Hematopoietic multipotent progenitor cell treated with erythropoietin and hydrocortisone succinate and interleukin-3 and kit ligand, for 4 days (in vitro differentiated cells): ENCODE measurements at places on chromosomes 3 and 15.

DNA sequence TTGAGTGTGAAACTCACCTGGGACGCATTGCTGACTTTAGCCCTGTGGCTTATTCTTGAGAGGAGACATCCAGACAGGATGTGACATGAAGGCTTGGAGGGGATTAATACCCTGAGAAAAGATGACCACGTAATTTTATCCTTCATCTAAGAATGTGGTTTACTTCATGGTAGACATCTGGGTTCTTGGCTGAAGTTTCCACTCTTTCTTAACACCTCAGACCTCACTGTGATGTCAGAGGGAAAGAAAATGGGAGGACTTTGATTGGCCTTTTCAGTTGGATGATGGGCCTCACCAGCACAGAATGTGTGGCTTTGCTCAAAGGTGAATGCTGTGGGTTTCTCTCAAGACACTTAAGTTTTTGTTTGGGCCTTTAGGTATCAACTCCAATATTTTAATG, 16.5 kb downstream of the GORASP1 start:
- DNase-seq, result peak; percentile 25

- DNase-seq, result no peak
These were observed 555.2 kb downstream of the MAGI1 start for GRCh38 chr3:65483480-65483879.

DNA sequence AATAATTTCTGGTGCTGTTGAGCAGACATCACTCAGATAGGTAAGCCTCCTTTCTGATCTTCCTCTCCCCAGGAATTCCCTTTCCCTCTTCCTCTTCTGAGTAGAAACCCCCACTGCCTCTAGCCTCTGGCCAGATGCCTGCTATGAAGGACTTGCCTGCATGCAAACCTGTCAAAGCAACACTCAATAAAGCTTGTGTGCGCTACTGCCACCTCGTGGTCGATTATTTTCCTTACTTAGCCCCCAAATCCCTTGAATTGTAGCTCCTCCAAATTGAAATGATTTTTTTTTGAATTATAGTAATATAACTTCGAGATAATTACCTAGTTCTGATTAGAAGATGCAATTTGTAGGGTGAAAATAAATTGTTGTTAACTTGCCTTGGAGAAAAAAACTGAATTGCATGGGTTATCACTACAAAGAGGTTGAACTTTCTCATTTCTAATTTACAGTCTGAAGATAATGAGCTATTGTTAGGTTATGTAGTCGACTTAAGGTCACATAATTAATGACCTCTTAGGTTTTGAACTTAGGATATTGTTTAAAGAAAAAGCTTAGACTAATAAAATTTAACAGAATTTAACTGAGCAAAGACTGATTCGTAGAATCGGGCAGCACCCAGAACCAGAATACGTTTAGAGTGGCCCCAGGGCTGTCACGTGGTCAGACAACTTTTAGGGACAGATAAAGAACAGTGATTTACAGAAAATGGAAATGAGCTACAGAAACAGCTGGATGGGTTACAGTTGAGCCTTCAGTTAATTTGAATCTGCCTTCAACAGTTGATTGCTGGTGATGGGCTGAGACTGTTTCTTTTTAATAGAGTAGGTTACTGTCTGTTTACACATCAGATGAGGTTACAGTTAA, 269.3 kb downstream of the ARPP21 start:
- DNase-seq, result peak; percentile 82

GRCh38 chr3:170420307-170420821, 1.7 kb downstream of the CLDN11 start:
- DNase-seq, result no peak

DNA sequence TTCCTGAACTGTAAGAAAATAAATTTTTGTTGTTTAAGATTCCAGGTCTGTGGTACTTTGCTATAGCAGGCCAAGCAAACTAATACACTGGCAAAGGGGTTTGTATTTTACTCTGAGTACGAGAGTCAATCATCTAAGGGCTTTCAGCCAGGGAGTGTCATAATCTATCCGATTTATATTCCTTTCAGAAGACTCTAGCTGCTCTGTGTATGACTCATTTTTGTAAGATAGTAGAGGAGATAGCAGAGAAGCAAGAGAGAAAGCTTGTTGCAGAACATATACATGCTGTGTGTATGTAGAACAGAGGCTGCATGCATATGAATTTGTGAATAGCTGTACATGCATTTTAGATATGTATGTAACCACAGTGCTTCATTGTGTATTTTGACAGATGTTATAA, 577.9 kb upstream of the EPHA6 start:
- DNase-seq, result no peak

DNA sequence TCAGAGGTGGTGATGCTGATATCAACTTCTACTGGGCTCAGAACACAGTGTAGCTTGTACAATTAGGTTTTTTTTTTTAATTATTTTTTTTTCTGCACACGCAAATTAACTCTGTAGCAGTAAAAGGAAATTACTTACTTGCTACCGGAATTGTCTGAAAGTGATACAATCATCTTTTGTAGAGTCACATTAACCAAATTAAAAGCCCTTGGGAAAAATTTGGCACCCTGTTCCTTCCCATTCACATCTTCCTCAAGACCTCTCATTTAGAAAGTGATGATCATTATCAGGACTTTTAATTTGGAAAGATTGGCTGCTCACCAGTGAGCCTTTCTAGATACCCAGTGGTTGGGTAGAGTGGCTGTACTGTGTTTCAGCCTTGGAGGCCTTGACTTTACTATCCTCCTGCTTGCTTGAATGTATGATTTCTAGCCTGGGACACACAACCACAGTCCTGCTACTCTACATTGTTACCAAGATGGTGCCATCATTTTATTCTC, 158.3 kb downstream of the ECT2 start:
- no peak for DNase-seq

DNA sequence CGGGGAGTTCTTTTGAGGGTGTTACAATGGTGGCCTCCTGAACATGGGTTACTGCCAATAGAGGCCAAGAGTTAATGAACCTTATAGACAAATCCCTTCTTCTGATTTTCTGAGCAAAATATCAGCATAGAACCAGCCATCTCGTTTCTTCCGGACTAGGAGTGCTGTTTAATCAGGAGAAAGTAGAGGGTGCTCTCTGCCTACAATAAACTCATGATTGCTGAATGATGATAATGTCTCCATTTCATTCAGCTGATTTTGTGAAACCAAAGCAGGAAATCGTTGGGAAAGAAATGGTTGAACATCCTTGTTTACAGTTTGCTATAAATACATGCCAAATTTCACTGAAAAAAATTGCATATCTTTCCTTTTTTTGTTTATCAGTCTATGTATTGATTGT, 142.8 kb upstream of the PLSCR5 start:
- DNase-seq, result no peak

GRCh38 chr3:34780294-34780693, 859.0 kb upstream of the ARPP21 start:
- DNase-seq, result no peak

DNA sequence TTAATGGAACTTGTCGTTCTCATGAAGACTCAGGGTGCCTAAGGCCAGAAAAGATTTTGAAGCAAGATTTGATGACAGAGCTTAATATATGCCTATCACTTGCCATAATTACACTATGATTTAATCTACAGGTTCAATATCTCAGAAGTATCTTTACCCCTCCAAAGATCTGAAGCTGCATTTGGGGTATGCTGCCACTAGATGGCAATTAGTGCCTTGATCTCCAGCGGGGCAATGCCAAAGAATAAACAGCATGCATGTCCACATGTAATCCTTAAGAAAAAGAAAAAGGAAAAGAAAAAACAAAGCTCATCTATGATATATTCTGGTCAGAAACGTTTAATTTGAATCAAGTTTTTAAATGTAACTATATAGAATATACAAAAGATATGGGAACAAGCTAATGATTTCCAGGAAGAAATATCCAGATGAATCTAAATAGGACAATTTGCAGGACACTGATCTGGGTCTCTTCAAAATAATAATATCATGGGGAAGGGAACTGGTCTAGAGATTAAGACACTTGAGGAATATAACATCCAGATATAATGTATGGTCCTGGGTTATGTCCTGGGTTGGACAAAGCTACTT, 55.0 kb upstream of the SOX14 start:
- peak; percentile 35 for DNase-seq

DNA sequence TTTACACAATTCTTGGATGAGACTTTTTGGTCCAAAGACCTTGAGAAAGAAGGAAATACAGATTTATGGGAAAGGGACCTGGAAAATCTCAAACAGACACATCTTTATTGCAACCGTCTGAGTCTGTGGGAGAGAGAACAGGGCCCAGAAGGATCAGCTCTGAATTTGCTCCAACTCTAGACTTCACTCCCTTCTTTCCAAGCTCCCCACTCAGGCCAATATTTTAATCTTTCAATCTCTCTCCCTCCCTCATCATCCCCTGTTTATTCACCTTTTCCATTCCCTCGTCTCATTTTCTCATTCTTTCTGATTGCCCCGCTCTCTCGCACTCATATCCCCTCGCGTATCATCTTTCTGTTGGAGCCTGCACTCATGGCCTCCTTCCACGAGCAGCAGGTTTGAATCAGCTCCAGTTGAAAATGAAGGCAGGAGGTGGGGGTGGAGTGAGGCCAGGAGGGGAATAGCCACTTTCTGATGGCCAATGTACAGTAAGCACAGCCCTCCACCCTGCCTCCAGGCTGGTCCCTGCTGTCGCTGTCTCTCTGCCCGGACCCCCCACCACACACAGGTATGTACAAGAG, 63.6 kb upstream of the BOC start:
- no peak for DNase-seq

- peak; percentile 20 for DNase-seq
These were observed 18.2 kb upstream of the ZBTB20 start for GRCh38 chr3:115165266-115165665.
